ENCODE measurements at places on chromosomes 11 and 22.

DNA sequence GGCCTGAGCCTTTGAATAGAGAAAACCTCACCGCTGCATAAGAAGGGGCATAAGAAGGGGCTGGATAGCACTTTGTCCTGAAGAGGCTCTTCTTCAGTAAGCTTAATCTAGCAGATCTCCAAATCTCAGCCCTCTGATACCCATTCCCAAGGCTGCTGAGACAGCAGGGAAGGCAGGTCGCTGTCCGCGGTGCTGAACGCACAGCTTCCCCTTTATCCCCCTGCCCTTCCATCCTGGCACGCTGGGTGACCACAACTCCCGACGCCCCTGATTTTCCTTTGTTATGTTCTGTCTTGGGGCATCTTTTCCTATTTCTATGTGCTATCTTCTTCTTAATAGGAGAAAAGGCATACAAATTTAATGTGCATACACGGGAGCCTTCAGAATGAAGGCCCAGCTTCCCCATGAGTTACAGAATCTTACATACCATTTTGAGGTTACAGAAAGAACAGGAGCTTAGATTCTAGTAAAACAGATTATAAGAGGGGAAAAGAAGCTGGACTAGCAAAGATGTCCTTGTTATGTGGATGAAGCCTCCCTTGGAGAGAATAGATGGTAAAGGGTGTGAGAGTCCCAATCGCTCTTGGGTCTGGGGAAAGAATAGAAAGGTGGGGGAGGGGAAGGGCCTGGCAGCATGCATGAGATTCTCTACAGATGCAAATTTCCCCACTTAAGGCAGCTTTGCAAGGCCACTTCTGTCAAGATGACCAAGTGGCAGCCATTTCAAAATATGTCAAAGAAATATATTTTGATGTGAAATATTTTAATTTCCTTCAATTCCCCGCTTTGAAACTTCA is 5.7 kb upstream of the SULT4A1 start:
- DNase-seq: no peak

- DNase-seq: no peak
These were observed 66.9 kb downstream of the KCNQ1 start for GRCh38 chr11:2511421-2512369.

GRCh38 chr11:73271936-73272679 is at the start of gene P2RY6:
TSS of gene P2RY6 (plus strand) at chr11:73272338. CDS start at chr11:73296519, 24,181 bp downstream.
- no peak for DNase-seq

DNA sequence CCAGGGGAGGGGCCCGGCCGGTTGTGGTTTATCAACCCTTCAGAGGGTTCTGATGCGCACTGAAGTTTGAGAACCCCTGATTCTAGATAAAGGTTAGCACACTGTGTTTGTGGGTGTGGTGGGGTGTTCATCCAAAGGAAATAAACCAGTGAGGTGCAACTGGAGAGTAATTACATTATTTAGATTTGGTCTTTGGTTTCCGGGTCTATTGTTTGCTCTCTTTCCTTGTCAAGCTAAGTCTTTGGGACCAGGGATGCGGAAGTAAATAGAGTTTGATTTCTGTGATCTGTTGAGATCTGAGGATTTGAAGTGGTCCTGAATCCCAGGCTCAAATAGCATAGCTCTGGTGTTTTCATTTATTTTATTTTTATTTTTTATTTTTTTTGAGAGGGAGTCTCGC is 50.5 kb upstream of the CLMP start:
- no peak for DNase-seq

- DNase-seq: no peak
These were observed 30.5 kb downstream of the LRRC10B start for GRCh38 chr11:61539006-61539405.

Data from activated CD4-positive, alpha-beta T cell treated with anti-CD3 and anti-CD28 coated beads, Interleukin-2, Interleukin-4, amounts not matched to agents 100 ng/mL and 50 ng/mL, durations not matched to agents 16 hours and 8 hours (primary cell).